NCI-H526 treated with DMSO at 0.1 percent for 48 hours (cell line): ENCODE measurements at places on chromosomes 13 and 19.
A peak's percentile ranks its signal among the peaks of the same experiment; 100 is the strongest.

DNA sequence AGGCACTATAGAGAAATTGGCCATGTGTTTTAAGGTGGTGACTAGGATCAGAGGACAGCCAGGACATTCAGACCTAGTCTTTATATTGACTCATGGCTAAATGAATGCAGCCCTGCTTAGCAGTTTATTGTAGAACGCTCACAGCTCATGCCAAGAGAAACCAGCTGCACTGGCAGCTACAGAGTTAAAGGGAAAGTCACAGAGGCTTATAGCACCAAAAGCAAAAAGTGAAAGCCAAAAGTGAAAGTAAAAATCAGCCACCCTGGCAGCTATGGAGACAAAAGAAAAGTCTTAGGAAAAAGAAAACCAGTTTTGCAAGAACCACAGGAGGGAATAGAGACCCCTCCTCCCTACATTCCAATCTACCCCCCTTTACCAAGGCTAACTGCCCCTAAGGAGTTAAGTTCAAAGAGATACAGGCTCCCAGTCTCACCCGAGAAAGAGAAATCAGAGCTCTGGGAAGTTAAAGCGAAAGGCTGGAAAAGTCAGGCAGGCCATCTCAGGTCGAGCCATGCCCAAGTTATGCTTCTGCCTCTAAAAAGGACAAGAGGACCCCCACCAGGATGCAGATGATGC lies 99.0 kb downstream of the ZNF429 start:
- no peak for DNase-seq

DNA sequence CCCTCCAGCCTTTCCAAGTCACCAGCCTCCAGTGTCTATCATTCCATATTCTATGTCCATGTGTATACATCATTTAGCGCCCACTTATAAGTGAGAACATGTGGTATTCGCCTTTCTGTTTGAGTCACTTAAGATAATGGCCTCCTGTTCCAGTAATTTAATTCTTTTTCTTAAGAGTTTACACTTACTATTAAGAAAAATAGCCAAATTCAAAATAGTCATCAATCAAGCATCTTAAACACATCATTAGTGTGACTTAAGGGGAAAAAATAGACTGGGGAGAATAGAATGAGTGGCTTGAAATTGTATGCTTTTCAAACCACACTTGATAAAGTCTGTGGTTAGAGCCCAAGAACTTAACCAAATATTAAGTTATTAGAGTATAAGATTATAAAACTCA lies 248.0 kb downstream of the MAB21L1 start:
- DNase-seq: no peak

DNA sequence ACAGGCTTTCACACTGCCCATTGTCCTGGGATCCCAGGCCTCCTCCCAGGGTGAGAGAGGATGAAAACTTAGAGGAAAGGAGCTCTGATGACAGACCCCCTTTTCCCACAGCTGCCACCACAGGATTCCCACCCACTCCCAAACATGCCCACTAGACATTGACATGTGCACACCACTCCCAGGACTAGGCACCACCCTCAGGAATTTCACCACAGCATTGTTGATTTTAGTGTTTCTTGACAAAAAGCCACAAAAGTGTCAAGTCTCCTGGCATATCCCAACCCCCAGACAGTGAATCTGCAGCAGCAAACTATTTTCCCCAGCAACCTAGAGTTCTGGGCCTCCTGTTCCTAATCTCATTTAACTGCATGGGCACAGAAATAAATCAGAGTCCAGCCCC lies 10.1 kb downstream of the ZNF714 start:
- DNase-seq: no peak

- DNase-seq: peak; percentile 44
Observed at GRCh38 chr13:19984430-19985218, 26.1 kb downstream of the ZMYM2 start.

DNA sequence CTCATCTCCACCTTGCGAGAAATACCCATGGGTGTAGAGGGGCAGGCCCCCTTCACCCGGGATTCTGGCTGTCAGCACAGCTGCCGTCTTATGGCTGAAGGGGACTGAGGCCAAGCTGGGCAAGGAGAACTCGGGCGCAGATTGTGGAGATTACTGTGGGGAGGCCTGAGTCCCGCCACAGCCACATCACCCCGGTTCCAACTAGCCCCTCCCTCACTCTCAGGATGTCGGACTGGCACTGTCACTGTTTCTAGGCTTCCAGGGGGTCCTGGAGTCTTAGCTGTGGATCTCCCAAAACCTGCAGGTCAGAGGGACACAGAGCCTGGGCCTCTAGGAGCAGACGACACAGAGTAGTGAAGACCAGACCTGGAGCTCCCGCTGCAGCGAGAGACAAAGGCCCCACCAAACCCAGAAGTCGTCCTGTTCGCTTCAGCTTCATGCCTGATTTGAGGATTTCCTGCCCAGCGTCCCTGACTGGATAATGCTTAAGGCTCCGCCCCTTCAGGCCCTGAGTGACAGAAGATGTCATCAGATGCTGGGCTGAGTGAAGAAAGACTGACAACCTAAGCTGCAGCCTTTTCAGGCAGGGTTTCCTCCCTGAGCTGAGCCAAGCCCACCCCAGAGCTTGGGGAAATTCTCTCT lies 55.8 kb downstream of the ZNF93 start:
- no peak for DNase-seq

DNA sequence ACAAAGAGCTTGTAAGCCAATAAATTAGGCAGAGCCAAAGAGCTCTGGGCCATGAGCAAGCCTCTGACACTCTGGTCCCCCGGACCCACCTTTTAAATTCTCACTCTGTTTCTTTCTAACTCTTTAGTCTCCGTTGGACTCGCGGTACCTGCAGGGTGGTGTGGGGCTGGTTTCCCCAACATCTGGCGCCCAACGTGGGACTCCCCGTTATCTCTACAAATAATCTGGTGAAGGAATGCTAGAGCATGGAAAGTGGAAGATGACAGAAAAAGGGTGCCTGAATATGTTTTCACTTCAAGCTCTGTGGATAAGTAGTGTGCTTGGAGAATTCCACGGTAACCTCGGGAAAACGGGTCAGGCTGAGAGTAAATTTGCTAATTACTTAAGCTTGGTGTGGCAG lies 36.5 kb upstream of the CYP2B6 start:
- DNase-seq: no peak

DNA sequence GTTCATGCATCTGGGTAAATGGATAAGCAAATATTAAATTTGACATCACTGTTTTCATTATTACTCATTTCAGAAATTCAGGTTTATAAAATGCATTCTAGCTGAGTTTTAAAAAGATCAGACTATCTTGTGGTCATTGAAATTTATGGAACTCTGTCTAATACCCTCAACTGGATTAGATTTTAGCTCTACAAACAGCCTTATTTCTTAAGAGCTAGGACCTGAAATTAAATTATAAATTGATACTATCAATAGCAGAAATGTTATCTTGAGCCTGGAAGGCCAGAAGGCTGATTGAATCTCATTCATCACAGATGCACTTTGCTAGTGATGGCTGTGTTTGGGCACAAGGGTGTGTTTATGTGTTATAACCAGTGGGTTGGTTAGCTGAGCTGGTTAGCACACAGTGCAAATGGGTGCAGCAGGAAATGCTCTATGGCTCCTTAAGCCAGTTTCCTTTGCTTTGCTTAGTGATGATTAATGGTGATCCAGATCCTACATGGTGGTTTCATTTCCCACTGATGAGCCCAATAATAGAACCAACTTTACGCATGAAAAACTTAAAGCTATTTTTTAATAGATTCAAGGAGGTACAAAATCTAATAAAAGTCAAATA lies 310.8 kb upstream of the KLF12 start:
- no peak for DNase-seq

GRCh38 chr13:77916488-77916887 lies 2.1 kb downstream of the EDNRB start:
- DNase-seq: no peak

- DNase-seq: no peak
Observed at GRCh38 chr13:90838317-90838960, 509.0 kb upstream of the MIR17HG start.

GRCh38 chr13:101919541-101920181 lies 467.2 kb downstream of the ITGBL1 start:
- DNase-seq: no peak

- peak; percentile 56 for DNase-seq
Observed at GRCh38 chr13:72726726-72727416, 558 bp downstream of the MZT1 start.

- DNase-seq: no peak
Observed at GRCh38 chr19:45494261-45494916, 2.5 kb downstream of the RTN2 start.

DNA sequence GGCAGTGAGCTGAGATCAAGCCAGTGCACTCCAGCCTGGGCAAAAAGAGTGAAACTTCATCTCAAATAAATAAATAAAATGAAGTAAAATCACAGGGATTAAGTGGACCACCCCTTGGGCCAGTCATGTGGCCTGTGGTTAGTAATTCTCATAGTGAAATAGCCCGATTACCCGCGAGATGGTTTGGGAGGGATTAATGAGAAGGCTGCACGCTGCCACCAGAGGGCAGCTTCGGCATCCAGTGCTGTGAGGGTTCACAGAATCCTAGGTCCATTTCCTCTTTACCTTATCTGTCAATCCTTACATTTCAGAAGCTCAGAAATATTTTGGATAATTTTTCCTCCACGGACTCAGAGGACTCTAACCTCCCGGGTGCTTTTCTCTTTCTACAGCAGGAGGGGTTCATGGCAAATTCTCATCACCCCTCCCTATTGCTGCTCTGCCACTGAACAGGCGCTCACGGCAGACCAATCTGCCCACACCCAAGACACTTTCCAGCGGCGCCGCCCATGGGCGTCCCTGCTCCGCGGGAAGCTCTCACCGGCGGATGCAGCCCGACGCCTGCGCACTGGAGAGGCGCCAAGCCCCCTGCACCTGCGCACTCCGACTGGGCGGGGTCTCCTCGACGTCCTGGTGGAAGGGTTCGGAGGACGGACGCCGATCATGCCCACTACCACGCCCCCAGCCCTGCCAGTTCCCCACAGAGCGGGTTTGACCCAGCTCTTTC lies 11.0 kb downstream of the ZNF835 start:
- no peak for DNase-seq

GRCh38 chr19:44447916-44448674 lies at the start of gene ZNF229:
Gene ZNF229, minus strand, starts transcription at chr19:44448472. Its CDS starts 5,625 bp downstream, at chr19:44442847.
- DNase-seq: peak; percentile 58

- DNase-seq: no peak
Observed at GRCh38 chr13:71149498-71150363, 717.3 kb downstream of the DACH1 start.

GRCh38 chr19:4295972-4296771 lies 6.0 kb downstream of the TMIGD2 start:
- no peak for DNase-seq

GRCh38 chr19:41192574-41193429 lies at the start of gene CYP2S1:
Gene CYP2S1, plus strand, starts transcription at chr19:41193219. Its CDS starts 46 bp downstream, at chr19:41193265.
- no peak for DNase-seq

DNA sequence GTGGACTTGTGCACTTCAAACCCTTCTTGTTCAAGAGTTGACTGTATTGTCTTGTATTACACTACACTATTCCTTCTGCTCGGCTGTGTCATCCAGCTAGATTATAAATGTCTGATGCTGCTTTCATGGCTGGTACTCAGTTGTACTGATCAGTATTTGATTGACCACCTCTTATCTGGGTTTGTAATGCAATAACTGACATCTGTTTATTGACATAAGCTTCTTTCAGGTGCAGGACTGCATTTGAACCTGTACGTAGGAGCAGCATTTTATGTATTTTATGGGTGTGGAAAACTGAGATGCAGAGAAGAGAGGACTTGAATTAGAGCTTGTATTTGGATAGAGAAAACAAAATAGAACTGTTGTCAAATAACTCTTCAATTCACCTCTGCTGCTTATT lies 309.2 kb downstream of the FGF9 start:
- no peak for DNase-seq

DNA sequence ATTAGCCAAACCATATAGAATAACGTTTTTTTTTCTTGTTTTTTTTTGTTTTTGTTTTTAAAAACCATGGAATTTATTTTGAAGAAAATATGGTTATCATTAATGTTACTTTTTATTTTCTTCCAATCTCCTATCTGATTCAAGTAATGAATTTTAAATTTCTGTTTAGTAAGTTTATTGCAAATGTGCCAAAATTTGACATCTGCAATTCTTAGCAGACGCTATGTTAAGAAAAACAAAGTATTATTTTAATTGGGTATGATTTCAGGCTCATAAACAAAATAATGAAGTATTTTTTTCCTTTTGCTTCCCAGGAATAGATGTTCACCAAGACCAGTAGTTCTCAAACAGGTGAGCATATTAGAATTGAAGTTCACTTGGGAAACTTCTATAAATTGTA lies 63.1 kb downstream of the POSTN start:
- no peak for DNase-seq

GRCh38 chr13:31786011-31786410 lies 46.7 kb downstream of the RXFP2 start:
- DNase-seq: no peak
